Trophoblast cell (in vitro differentiated cells and primary cell): ENCODE measurements at places on chromosomes 16 and 17.

DNA sequence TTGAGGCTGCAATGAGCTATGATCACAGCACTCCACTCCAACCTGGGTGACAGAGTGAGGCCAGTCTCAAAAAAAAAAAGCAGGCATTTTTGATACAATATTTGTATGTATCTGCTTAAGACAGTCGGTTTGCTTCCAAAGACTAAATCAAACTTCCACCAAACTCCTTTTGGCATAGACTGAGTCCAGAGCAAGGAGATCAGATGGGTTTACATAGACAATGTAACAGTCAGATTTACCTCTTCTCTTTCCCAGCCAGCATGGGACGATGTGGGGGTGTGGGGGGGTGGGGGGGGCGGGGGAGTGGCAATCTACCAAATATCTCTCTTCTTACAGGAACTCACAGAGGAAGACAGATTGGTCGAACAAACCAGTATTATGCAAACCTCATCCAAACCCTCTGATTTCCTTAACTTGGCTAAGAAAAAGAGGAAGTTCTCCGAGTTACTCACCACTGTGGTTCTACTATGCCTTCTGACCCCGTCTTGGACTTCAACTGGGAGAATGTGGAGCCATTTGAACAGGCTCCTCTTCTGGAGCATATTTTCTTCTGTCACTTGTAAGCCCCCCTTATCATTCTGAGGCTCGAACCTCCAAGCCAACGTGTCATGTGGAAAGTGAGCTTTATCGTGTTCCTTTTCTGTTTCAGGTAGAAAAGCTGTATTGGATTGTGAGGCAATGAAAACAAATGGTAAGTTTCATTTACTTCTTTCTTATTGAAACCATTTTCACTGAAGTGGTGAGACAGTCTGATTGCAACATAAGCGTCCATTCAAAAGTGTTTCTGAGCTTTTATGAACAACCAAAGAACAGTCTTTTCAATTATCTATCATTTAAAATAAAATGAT lies at the start of gene MILR1:
Gene MILR1, plus strand, starts transcription at position 451 of the 848 bp plus-strand sequence. Its CDS starts 54 bp downstream, at position 505.
- DNase-seq = peak; percentile 41

DNA sequence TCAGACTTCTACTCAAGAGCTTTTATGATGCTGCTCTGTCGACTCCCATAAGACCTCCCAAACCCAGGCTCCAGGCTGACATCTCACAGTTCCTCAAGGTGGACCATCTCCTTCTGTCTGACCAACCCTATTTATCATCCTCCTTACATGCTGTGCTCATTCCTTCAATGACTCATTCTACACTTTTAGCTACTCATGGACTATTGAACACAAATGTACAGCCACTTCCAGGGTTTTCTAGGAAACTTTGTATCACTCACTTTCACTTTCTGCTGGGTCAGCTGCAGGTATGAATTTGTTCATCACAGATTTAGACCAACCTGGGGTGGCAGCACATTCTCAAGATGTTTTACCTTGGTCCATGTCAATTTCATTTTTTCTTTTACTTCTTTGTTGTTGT lies 162.4 kb upstream of the FAM20A start:
- DNase-seq = no peak

DNA sequence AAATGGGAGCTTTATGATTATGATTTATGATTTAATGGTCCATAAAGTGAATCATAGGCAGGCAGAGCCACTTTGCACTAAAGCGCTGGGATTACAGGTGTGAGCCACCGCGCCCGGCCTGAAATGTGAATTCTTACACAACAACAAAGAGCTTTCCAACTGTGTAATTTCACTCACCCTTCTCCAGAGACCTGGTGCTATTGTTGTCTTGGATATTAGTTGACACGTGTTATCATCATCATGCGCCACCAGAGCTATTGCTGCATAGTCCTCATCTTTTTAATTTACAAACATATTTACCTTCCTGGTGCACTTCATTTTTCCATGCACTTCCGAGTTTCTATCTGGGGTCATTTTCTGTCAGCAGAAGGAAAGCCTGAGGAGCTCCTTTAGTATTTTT lies 4.8 kb upstream of the UTS2R start:
- DNase-seq = no peak

- DNase-seq = peak; percentile 50
Measured at GRCh38 chr16:57809276-57810196, 7.2 kb upstream of the KIFC3 start.

DNA sequence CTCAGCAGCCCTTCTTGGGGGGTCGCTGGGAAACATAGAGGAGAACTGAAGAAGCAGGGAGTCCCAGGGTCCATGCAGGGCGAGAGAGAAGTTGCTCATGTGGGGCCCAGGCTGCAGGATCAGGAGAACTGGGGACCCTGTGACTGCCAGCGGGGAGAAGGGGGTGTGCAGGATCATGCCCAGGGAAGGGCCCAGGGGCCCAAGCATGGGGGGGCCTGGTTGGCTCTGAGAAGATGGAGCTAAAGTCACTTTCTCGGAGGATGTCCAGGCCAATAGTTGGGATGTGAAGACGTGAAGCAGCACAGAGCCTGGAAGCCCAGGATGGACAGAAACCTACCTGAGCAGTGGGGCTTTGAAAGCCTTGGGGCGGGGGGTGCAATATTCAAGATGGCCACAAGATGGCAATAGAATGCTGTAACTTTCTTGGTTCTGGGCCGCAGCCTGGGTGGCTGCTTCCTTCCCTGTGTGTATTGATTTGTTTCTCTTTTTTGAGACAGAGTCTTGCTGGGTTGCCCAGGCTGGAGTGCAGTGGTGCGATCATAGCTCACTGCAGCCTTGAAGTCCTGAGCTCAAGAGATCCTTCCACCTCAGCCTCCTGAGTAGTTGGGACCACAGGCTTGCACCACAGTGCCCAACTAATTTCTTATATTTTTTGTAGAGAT lies 3.4 kb downstream of the STH start:
- peak; percentile 69 for DNase-seq

- DNase-seq = peak; percentile 71
Measured at GRCh38 chr17:48388955-48389743, 40.9 kb downstream of the SKAP1 start.

DNA sequence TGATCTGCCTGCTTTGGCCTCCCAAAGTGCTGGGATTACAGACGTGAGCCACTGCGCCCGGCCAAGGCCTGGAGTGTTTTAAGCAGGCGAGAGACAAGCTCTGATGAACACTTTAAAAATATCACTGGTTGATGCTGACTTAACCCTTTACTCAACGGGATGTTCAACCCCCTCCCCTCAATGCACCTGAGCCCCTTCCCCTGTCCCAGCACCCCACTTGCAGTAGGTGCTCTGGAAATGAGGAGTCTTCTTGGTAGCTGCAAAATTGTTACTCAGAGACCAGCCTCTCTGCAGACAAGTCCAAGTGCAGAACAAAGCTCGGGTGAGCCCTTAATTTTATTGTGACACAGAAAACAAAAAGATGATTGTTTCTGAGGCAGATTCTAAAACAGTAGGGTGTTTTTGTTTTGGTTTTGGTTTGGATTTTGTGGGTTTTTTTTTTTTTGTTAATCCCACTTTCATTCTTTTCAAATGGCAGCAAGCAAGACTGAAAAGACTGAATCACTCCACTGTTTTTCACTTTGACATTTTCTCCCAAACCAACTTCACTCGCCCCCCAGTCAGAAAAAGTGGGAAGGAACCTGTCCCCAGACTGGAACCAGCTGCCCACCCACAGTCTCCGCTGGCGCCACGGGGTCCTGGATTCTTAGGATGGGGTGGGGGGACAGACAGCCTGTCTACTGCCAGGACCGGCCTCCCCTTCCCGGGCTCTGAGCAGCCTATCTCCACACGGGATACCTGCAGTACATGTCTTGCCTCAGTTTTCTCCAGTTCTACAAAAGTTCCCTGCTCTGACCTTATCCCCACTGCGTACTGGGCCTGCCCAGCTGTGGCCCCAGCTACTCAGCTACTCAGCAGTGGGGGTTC lies 5.2 kb upstream of the PLLP start:
- DNase-seq = no peak

- DNase-seq = no peak
Measured at GRCh38 chr16:62829084-62829483, 792.8 kb upstream of the CDH8 start.

DNA sequence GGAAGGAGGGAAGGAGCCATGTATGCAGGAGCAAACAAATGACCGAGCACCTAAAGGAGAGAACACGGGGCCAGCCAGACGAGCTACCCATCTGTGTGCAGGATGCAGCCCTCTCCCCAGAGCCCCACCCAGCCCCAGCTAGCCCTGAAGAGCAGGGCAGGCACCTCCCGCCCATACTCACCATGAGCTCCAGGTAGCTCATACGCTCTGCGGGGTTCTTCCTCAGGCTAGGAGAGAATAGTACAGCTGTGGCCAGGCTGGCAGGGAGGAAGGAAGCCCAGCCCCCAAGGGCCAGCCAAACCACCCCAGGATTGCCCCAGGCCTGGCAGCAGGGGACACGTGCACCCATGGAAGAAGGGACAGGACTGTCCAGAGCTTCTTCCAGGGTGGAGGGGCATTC lies 81.9 kb downstream of the KCNJ18 start:
- no peak for DNase-seq

- peak; percentile 37 for DNase-seq
Measured at GRCh38 chr16:20883554-20884239, 16.5 kb downstream of the DCUN1D3 start.

GRCh38 chr16:30609002-30609925 lies 925 bp downstream of the ZNF689 start:
- peak; percentile 7 for DNase-seq

DNA sequence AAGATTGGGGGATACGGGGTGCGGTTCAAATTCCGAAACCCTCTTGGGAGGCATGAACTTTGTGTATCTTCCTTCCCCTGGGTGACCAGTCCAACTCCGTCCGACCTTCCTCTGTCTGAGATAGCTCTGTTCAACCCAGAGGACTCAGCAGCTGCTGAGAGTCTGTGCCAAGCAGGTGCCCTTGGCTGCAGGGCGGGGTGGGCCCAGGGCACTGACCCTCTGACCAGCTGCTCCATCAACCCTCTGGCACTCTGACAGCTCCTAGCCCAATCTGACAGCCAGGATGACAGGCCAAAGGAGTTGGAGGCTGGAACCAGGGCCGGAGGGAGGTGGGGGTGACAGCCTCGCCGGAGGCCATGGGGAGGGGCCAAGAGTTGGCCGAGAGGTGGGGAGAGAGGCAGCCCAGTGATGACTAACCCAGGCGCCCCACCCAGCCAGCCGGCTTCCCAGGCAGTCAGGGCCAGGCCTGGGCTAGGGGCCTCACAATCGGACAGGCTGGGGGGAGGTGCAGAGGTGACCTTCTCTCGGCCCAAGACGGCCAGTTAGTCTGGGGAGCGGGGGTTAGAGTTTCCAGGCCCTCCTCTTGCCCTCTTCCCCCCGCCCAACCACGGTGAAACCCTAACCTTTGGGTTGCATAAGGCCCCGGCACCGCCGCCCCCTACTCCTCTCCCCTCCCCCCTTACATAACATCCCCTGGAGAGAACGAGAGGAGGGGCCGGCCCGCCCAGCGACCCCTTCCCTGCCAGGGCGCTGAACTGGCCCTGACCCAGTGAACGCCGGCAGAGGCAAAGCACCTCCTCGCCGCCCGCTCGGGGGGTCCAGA lies 5.0 kb upstream of the TLCD2 start:
- peak; percentile 88 for DNase-seq

DNA sequence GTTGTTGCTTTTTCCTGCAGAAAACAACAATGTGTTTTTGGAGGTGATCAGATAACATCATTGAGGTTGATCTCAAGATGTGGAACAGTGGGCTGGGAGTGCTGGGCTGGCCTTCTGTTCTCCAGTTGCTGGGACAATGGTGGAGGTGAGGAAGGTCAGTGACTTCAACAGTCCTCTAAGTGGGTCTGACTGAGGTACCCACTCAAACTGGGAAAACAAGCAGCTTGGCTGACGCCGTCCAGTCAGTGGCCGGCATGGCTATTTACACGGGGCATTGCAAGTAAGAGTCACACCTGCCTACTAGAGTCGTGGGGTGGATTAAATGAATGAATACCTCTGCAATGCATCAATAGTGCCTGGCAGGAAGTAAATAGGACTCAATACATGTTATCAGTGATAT lies 386.7 kb upstream of the ZFHX3 start:
- no peak for DNase-seq

GRCh38 chr16:6190776-6191175 lies 1093.2 kb upstream of the EEF2KMT start:
- no peak for DNase-seq

- no peak for DNase-seq
Measured at GRCh38 chr17:34633351-34633750, 54.0 kb downstream of the TMEM132E start.

- DNase-seq = peak; percentile 67
Measured at GRCh38 chr17:29570521-29570920, 2.0 kb downstream of the TP53I13 start.

DNA sequence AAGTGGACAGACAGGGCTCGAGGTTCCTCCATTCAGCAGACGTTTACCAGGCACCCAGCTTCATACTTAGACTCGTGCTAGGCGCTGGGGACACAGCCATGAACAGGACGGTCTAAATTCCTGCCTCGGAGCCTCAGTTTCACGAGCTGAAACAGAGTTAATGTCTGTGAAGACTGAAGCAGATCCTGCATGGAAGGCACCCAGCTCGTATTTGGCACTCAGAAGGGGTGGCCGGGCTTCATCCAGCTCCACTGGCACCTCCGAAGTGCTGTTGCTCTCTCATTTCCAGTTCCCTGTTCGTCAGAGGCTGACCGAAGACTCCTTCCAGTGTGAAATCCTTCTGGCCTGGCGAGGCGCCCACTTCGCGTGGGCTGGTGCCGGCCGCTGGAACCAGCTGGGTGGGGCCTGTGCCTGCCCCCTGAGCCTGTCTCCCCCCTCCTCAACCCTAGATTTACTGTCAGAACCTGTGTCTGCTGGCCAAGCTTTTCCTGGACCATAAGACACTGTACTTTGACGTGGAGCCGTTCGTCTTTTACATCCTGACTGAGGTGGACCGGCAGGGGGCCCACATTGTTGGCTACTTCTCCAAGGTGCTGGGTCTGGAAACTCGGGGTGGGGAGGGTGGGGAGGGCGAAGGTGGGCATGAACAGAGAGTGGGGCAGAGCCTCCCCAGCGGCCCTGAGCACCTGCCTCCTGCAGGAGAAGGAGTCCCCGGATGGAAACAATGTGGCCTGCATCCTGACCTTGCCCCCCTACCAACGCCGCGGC lies 5.8 kb downstream of the PRSS8 start:
- peak; percentile 25 for DNase-seq

- no peak for DNase-seq
Measured at GRCh38 chr16:19127674-19128131, 13.9 kb downstream of the ITPRIPL2 start.

DNA sequence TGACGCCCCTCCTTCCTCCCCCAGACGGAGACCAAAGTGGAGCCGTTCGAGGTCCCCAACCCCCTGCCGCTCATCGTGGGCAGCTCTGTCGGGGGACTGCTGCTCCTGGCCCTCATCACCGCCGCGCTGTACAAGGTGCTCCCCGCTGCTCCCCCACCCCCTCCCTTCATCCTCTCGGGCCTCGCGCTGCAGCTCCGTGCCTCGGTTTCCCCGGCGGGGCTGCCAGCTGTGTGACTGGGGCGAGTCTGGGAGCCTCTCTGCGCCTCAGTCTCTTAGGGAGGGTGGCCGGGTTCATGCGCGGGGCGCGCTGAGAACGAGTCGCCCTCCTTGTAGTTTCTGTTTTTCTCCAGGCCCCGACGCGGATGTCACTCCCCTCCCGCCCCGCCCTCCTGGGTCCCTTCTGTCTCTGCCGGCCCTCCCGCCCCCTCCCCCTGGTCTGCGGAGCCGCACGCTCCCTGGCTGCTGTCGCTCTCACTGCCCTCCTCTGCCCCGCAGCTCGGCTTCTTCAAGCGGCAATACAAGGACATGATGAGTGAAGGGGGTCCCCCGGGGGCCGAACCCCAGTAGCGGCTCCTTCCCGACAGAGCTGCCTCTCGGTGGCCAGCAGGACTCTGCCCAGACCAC lies 23.7 kb upstream of the ITGAX start:
- DNase-seq = no peak
